SJCRH30 (cell line): ENCODE measurements at places on chromosomes 12 and 14. TPM values are rescaled to one million over a fixed set of nuclear protein-coding genes. Genes with fewer than 3 reads are reported as not detected.

Gene AICDA
- total RNA-seq: not detected in 2 replicates

Gene HCFC2
- 10.8 and 16.1 TPM in 2 replicates for total RNA-seq

Gene TESPA1
- not detected in 2 replicates for total RNA-seq

Gene PTCSC3
- not detected in 2 replicates for total RNA-seq

Gene CFAP54
- 0.16 TPM in 1 of 2 replicates, not detected in the other for total RNA-seq

Gene ADCY4
- 0.03 TPM in 1 of 2 replicates, not detected in the other for total RNA-seq

Gene ADGRD1
- total RNA-seq: 0.13 and 0.36 TPM in 2 replicates
